Central memory CD8-positive, alpha-beta T cell (primary cell): ENCODE measurements at places on chromosomes 2 and 18.

- DNase-seq: no peak
Measured at GRCh38 chr18:8657873-8658470, 47.4 kb upstream of the MTCL1 start.

DNA sequence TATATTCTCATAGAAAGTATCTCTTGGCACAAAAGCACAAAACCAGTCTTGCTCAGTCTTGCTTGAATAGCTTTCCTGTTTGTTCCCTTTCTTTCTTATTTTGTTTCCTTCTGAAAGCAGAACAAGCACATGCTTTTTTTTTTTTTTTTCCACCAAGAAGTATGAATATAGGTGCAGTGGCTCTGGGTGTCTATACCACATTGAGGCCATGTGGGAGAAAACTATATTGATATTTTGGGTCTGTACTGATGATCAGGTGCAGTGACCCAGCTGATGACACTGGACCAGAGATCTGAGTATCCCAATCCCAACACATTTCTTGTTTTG is 28.7 kb downstream of the GEMIN6 start:
- DNase-seq: no peak

DNA sequence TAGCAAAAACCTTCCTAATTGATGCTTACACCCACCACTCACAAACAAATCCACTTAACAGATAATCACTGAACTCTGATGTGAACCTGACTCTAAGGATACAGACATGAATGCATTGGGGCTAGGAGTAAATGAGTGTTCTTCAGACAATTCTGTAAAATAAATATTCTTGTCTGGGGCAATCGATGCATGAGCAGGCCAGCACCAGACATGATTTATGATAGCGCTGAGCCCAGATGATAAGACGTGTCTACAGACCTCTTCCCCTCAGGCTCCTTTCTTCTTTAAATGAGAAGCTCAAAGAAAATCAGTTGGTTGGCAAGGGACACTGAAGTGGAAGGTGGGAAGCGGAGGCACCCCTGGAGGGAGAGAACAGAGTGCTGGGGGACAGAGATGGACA is 27.3 kb upstream of the BIN1 start:
- DNase-seq: no peak

DNA sequence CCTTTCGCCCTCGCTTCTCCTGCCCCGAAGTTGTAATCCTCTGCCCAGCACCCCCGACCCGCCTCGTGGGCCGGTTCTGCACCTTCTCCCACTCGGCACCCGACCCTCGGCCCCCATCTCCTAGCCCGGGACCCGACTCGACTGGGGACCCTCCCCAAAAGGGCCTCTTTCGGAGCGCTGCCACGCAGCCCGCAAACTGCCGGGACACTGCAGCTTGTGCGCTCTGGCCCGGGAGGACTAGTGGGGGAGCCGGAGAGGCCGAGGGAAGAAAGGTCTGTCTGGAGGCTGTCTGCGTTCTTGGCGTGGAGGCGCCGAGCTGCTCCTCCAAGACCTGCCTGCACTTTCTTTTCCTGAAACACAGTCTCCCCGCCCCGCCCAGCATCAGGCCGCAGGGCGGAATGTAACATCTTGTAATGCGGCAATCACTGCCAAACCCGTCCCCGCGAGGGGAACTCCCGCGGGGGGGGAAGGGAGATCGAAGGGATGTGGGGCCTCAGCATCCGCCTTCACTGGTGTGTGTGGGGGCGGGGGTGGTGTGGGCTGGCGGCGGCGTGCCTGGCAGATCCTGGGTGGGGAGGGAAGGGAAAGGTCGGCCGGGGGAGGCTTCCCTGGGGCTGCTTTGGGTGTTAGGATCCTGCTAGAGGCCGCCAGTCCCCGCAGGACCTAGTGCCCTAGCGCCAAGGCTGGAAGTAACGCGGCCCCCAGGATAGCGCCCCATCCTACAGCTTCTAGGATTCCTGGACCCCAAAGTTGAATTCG is 7.4 kb downstream of the DLX2 start:
- no peak for DNase-seq

DNA sequence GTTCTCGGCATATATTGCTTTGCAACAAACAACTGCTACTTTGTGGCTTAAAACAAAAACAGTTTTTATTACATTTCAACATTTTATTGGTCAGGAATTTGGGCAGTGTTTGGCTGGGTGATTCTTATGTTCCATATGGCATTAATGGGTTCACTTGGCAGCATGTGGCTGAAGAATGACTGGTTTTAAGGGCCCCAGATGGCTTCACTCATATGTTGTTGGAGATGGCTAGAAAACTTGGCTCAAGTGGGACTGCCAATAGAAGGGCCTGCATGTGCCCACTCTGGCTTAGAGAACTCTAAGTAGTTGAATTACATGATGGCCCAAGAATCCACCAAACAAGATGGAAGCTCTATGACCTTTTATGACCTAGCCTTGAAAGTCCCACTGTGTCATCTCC is 86.1 kb downstream of the FASTKD2 start:
- DNase-seq: no peak

GRCh38 chr2:190254063-190254850 is 65.4 kb downstream of the HIBCH start:
- no peak for DNase-seq

- DNase-seq: no peak
Measured at GRCh38 chr2:120094795-120095194, 81.9 kb downstream of the EPB41L5 start.

DNA sequence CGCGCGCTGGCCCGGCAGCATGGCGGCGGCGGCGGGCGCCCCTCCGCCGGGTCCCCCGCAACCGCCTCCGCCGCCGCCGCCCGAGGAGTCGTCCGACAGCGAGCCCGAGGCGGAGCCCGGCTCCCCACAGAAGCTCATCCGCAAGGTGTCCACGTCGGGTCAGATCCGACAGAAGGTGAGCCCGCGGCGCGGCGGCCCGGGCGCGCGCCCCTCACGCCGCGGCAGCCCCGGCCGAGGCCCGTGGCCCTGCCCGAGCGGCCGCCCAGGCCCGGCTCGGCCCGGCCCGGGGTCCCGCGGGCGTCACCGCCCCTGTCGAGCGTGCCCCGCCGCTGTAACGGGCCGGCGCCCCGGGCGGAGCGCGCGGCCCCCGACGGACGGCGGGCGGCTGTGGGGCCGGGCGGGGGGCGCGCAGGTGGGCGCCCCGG is 218 bp downstream of the DGKD start:
- no peak for DNase-seq

- DNase-seq: no peak
Measured at GRCh38 chr2:3727397-3728045, 24.1 kb downstream of the DCDC2C start.

DNA sequence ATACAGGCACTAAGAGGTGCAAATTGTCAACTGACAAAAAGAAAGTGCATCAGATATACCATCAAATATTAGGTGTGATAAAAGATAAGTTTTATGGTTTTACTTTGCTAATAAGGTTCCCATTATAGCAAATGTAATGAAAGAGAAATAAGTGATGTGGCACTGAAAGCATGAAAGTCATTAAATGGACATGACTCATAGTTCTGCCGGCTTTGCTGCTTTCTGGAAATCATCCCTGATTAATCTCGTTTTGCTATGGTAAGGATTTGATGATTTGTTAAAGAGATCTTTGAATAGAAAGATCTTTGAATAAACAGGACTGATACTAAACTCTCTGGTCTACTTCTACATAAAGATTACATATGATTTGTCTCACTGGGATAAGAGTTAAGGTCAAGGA is 72.7 kb downstream of the CLIP4 start:
- no peak for DNase-seq

DNA sequence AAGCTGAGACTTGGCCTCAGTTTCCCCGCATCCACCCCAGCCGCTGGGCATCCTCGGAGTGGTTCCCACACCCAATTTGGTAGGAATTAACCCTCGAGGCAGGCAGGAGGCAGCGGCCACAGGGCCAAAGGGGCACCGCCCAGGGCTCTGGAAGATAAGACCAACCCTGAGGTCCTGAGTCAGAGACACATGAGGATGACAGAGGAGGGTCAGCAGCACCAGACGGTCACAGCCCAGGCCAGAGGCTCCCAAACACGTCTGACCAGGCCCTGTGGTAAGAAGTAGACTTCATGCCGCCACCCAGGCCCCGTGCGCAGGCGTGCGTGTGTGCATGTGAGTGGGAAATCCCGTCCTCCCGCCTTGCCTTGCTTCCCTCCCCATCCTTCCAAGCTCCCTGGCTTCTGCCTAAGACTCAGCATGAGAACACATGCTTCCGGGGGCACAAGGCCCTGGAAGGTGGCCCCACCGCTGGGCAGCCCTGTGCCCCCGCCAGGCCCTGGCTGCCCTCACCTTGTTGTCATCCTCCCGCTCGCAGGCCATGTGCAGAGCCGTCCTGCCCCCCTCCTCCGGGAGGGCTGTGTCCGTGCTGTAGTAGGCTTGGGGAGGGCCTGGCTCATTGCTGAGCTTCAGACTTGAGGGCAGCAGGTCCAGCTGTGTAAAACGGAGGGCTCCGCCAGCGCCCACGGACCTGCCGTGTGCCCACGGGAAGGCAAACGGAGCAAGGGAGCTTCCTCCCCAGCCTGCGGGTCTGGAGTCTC is 46.3 kb downstream of the ANKMY1 start:
- DNase-seq: no peak

DNA sequence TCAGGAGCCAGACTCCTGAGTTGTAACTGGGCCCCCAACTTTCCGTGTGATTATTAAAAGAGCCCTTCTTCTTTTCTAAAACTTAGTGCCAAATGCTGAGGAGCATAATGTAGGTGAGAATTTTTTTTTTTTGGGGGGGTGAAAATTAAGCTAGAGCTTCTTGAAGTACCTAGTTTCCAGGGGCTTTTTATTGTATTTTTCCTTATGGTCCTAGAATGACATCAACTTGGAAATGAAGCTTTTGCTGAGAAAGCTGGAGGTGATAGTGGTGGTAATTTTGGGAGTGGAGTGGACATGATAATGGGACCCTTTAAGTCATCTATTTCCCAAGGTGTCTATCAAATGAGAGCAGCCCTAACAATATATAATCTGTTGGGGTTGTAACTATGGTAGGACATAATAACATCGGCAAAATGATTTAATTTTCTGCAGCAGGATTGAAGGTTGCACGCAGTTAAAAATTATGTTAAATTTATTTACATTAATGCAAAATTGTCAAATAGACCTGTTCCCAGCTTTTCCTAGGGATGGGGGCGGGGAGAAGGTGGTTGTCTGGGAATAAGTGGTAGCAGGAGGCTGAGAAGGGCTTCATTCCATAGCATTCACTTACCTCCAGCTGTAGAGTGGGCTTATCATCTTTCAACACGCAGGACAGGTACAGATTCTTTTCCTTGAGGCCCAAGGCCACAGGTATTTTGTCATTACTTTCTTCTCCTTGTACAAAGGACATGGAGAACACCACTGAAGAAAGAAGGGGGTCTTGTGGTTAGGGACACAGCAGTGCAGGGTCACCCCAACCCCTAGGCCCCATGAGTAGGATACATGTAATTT is 5.7 kb downstream of the IL1B start:
- DNase-seq: no peak

- no peak for DNase-seq
Measured at GRCh38 chr2:207764096-207764630, 5.5 kb downstream of the FZD5 start.

- no peak for DNase-seq
Measured at GRCh38 chr2:94984964-94985575, 40.4 kb upstream of the MAL start.

GRCh38 chr2:64186699-64187605 is 42.7 kb upstream of the PELI1 start:
- no peak for DNase-seq

DNA sequence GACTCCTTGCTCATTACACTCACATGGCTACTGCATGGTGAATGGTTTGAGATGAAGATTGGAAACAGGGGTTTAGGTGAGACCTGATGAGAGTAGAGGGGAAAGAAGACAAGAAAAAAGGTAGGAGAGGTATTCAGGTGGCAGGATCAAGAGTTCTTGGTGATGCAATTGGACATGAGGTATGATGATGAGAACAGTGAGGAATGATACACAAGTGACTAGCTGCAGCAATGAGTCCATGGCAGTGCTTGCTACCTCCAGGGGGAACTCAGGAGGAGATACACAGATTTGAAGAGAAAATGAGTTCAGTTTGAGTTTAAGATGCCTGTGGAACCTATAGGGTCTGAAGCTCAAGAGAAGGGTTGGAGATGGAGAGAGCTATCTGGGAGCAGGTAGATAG is 62.1 kb upstream of the NFE2L2 start:
- no peak for DNase-seq

DNA sequence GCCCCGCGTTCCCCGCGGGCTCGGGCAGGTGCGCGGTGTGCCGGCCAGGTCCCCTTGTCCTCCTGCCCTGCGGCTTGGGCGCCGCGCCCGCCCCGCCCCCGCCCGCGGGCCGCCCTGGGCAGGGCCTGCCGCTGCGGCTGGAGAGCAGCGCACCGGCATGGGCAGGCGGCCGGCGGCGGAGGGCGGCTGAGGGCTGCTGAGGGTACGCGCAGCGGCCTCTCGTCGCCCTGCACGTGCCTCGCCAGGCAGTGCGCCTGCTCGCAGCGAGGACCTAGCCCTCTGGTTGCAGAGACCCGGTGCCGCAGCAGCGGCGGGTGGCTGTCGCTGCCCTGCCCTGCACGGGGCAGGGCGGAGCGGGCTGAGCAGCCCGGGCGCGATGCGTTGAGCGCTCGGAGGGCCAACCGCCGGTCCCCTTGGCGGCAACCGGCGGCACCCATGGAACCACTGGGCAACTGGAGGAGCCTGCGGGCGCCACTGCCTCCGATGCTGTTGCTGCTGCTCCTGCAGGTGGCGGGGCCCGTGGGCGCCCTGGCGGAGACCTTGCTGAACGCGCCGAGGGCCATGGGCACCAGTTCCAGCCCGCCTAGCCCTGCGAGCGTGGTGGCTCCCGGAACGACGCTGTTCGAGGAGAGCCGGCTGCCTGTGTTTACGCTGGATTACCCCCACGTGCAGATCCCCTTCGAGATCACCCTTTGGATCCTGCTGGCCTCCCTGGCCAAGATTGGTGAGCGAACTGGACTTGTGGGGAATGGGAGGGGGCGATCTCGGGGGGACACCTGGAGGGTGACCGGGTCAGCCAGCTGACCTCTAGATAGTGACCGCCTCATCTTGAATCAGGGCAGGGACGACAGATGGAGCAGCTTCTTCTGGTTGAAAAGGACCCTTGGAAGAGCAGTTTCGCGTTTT is at the start of gene SLC9A2:
Gene SLC9A2 (plus strand): TSS at position 140 of the 906 bp plus-strand sequence. CDS start 296 bp downstream, at position 436.
- no peak for DNase-seq
